ENCODE measurements at places on chromosomes 13 and 19.

DNA sequence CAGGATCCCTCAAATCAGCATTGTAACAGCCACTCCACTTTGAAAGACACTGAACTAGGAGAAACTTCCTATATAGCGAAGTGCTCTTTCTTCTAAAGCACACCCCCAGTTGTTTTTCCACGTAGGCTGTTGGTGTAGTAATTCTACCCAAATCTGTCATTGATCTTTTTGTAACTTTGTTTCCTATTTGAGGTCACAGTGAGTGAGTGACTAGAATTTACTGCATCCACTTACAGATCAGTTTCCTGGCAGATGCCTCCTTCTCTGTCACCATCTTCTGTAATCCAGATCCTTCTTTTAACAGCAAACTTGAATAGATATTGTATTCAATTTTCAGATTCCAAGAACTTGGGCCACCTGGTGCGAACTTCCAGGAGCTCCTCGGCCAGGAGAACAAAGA, 15.3 kb downstream of the ZAR1L start:
- no peak for DNase-seq

GRCh38 chr19:5977222-5977784, 637 bp downstream of the RANBP3 start:
- DNase-seq: no peak

- peak; percentile 19 for DNase-seq
Observed at GRCh38 chr13:79525064-79525857, 44.3 kb downstream of the NDFIP2 start.

DNA sequence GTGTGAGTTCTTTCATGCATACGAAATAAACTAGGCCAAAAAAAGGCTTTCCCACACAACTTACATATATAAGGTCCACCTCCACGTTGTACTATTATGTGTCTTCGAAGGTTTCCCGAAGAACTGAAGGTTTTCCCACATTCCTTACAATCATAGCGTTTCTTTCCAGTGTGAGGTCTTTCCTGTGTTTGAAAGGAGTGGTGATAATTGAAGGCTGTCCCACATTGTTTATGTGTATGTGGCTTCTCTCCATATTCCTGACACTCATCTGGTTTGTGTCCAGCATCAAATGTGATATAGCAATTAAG, 14.6 kb downstream of the ZNF442 start:
- no peak for DNase-seq

- no peak for DNase-seq
Observed at GRCh38 chr13:108345016-108345415, 75.5 kb downstream of the TNFSF13B start.

DNA sequence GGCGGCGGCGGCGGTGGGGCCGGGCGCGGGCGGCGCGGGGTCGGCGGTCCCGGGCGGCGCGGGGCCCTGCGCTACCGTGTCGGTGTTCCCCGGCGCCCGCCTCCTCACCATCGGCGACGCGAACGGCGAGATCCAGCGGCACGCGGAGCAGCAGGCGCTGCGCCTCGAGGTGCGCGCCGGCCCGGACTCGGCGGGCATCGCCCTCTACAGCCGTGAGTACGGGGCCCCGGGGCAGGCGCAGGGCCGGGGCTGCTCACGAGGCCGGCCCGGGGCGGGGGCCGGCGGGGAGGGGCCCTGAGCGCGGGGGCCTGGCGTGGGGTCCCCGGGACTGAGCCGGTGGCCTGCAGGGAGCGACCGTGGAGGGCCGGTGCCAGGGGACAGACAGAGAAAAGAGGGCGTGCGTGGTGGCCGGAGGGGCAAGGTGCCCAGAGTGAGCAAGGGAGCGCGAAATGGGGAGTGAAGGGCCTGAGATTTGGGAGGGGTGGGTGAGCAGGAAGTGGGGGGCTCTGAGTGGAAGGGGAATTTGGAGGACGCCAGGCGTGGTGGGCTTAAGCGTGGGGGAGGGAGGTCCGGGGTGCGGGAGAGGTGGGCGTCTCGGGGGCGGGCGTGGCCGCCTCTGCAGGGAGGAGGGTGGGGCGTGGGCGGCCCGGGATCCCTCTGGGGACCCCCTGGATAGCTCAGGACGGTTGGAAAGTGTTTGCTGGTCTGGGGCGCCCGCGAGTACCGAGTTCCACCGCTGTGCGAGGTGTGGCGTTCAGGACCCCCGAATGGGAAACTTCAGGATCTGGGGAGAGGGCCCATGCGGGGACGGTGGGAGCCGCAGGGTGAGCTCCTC, 575 bp downstream of the CARM1 start:
- no peak for DNase-seq

GRCh38 chr13:95707442-95708390, 30.8 kb downstream of the DNAJC3 start:
- DNase-seq: no peak

DNA sequence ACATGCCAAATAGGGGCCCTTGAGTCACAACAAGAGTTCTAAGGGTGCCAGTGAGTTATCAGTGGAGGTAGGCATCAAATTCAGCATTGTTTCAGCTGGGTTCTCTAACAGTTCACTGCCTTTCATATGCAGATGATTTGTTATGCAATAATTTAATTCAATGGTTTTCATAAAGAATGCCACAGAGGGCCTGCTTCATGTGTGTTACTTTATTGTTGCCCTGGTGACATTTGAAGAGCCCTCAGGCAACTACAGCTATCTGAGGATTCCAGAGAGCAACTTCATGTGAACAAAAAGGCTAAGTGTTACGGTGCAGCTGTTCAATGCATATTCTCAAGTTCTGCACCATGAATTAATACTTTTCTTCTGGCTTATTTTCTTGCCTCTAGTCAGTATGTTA, 43.1 kb upstream of the STARD13 start:
- DNase-seq: no peak

- no peak for DNase-seq
Observed at GRCh38 chr19:52492201-52492993, 35.1 kb upstream of the ZNF808 start.

DNA sequence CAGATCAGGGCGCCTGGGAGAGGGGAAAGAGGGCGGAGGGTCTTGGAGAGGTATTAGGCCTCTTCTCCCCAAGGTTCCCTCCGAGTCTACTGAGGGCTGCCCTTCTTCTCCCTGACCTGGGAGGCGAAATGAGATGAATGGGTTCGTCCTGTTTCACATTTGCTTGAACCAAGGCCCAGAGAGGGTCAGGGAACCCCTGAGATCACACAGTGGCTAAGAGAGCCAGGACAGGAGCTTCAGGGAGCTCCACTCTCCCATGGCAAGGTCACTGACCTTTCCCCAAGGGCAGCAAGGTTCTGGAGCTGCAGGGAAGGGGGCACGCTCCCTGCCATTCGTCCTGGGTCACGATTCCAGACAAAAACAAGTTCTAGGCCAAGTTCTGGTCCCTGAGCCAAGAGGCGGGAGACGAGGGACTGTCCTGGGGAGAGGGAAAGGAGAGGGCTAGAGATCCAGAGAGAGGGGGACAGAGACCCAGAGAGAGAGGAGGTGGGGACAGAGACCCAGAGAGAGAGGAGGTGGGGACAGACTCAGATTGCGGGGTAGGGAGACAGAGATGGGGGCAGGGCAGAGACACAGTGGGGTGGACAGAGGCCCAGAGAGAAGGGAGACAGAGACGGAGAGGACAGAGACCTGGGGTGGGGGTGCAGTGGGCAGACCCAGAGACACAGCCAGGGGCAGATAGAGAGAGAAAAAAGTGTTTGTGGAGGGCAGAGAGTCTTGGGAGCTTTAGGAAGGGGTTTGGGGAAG, 541 bp downstream of the ASPDH start:
- DNase-seq: no peak

DNA sequence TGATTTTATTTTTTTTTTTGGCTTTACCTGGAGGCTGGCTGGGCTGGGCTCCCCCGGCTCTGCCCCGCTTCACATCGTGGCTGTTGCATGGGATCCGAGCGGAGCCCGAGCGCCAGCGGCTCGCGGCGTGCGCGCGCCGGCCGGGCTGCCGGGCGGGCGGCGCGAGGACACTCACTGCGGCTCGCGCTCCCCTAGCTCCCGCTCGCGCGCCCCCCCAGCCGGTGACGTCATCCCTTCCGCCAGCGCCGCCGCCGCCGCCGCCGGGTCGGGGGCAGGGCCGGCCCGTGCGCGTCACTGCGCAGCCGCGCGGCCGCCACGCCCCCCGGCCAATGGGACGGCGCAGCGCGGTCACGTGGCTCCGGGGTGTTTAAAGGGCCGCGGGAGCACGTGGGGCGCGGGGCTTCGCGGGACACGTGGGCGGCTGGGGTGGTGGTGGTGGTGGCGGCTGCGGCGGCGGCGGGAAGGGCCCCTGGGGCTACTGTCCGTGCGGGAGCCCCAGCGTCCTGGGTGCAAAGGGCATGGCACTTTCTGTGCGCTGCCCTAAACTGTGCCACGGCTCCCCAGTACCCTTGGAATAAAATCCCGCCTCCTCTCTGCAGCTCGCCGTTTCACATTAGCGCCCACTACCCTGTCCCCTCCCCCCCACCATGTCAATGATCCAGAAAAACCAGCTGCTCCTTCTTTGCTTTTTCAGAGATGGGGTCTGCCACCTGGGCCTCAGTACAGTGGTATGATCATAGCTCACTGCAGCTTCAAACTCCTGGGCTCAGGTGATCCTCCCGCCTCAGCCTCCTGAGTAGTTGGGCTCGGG, at the start of gene PTPRS:
Gene PTPRS (minus strand): TSS at position 176 of the 811 bp plus-strand sequence. CDS start 54,672 bp downstream, outside the sequence.
- peak; percentile 20 for DNase-seq

DNA sequence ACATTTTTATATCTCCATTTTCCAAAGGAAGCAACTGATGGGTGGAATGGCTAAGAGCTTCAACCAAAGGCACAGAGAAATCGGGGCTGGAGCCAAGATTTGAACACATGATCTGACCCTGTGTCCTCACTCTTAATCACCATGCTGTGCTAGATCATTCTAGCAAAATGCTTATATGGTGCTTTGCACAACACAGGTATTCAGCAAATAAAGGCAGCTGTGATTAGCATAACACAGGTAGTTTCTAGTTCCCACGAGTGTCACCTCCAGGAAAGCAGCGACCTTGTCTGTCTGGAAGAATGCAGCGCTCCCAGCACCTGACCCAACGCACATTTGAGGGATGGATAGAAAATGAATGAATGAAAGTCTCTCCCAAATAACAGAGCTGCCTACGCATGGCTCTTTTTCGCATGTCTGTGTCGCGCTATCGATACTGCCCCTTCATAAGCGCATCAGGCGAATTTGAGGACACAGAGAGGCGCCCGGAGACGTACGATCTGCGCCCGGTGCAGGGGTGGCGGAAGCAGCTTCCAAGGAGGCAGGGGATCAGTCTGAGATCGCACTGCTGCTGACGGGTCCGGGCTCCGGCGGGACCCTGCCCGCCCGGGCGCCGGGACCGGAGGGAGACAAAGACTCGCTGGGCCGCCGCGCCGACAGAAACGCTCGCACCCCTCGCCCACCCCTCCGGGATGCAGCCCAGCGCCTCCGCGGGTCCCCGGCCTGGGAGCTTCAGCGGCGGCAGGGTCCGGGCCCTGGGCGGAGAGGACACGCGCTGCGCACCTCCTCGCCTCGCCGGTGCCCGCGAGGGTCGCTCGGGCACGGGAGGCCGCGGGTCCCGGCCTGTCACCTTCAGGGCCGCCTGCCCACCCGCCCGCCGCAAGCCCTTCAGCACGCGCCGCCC, 609 bp downstream of the EPS15L1 start:
- DNase-seq: no peak

DNA sequence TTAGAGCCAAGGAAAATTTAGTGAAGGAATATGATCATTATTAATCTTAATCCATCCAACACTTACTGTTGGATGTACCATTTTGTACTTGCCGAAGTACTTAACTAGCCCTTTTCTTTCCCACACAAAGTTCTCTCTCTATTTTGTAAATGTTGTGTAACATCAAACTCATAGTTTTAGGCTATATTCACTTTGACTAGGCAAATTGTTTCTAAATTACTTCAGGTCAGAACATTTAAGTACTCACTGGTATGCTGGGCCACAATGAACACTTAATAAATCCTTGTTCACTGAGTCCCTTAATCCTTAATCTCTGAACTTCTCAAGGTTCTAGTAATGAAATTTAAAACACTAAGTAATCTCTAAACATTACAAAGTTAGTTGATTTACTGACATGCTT, 49.3 kb upstream of the EEF1AKMT1 start:
- no peak for DNase-seq

DNA sequence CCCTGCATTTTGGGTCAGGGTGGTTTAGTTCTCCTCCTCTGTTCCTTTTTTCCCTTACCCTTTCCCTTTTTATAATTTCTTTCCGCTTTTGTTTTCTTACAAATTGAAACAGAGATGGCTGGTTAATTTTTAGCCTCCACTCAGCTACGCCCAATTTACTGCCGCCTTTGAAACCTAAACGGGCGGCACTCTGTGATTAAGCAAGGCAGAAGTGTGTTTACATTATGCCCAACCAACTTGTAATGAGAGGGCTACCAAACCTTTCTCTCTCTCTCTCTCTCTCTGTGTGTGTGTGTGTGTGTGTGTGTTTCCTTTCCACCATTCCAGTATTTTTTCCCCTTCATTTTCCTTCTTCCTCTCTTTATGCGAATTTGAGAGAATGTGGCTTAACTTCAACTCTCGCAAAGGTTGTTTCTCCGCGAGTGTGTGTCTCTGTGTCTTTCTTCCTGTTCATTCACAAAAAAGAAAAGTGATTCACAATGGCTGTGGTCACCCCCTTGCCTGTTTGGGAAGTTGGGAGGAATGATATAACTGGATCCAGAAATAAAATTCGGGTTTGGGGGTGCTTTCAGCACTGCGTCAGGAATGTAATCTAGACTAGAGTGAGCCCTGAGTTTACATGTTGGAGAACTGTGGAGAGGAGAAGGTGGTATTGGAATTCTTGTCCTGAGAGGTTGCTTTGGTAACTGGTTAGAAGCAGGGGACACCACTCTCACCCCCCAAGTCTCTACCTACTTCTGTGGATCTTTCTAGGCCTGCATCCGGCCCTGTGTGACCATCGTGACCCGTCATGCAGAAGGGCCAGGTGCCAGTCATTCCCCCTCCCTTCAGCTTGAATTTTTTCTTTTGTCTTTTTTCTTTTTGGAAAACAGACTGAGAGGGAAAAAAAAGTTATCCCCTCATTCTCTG, 31.4 kb downstream of the NFIX start:
- DNase-seq: no peak

DNA sequence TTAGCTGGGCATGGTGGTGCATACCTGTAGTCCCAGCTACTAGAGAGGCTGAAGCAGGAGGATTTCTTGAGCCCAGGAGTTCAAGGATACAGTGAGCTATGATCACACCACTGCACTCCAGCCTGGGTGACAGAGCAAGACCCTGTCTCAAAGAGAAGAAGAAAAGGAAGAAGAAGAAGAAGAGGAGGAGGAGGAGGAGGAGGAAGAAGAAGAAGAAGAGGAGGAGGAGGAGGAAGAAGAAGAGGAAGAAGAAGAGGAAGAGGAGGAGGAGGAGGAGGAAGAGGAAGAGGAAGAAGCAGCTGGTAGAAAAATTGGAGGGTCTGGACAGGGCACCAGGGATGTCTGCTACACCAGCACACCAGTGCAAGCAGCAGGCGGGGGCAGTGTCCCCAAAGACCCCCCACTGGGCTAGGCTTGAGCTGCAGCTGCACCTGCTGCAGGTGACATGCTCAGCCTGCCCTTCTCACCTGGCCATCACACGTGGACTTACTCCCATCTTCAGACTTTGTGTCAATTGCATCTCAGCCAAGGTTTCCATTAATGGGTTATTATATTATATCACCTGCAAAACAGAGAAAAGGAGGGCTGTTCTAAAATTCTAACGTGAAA, 180.9 kb upstream of the ZNF507 start:
- no peak for DNase-seq

GRCh38 chr13:53839461-53839860, 810.8 kb downstream of the OLFM4 start:
- DNase-seq: no peak
